ENCODE measurements at places on chromosomes 7 and 10.

GRCh38 chr7:30804078-30804661 is 33.0 kb downstream of the MINDY4 start:
- DNase-seq: no peak

DNA sequence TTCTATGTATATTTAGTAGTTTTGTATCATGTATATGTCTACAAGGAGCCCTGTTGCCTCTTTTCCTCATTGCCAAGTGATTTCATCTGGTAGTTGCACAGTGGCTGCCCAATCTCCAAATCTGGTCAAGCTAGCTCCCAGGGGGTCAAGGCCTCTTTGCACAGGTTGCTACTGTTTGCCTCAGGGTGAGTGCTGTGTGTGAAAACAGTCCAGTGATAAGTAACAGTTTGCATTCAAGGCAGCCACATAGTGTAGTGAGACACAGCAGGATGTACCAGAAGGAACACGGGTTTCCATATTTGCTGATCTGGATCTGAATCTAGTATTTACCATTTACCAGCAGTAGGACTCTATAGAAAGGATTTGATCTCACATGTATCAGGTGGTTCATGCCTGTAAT is 13.3 kb upstream of the EPC1 start:
- no peak for DNase-seq

- no peak for DNase-seq
These were observed 273.7 kb downstream of the CCDC3 start for GRCh38 chr10:12727832-12728215.

- no peak for DNase-seq
These were observed 124.9 kb upstream of the CTTNBP2 start for GRCh38 chr7:117997862-117998825.

- no peak for DNase-seq
These were observed 38.5 kb upstream of the WAC start for GRCh38 chr10:28494420-28494819.

DNA sequence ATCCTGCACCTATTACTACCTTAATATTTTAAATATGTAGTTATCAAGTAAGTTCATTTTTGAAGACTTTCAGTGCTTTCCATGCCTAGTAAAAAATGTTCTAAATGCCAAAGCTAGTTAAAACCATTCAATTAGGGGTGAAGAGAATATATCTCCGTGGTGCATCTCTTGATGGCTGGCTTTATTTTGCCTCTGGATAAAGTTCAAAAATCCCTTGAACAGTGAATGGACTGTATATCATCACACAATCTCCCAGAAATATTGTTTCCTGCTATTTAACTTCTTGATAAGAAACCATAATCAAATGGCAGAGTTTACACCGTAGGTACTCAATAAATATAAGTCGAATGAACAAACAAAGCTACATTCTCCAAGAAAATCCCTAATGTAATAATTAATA is 1113.0 kb upstream of the C7orf33 start:
- no peak for DNase-seq

DNA sequence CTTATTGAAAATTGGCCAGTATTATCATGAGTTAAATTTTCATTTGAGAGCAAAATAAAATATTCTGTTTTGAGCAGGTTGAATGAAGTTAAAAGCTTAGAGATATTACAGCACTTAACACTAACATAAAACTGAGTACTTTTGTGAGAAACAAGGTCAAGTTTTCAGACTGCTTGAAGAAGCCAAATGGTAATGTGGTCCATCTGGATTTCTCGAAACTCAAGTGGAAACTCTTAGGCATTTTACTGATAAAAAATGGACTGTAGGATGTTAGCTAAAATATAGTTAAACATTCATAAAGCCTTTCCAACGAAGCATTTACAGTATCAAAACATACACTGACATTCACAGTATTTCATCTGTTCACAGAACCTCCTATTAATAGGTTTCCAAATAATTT is 528.1 kb upstream of the SEMA3D start:
- no peak for DNase-seq

DNA sequence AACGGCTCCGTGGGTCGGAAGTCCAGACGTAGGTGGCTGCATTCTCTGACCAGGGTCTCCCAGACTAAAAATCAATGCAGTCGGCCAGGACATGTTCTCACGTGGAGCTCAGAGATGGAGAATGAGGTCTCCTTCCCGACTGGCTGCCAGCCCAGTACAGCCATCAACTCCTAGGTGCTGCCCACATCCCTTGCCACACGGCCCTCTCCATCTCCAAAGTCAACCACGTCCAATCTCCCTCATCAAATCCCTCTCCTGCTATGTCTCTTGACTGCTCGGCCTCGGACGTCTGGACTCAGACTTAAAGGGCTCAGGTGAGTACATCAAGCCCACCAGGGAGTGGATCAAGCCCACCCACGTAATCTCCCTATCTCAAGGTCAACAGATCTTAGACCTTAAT is 6.9 kb downstream of the MAD1L1 start:
- no peak for DNase-seq
